ENCODE measurements at places on chromosomes 12 and 14.

- no peak for DNase-seq
These were observed 17.6 kb downstream of the MON2 start for GRCh38 chr12:62484233-62484632.

DNA sequence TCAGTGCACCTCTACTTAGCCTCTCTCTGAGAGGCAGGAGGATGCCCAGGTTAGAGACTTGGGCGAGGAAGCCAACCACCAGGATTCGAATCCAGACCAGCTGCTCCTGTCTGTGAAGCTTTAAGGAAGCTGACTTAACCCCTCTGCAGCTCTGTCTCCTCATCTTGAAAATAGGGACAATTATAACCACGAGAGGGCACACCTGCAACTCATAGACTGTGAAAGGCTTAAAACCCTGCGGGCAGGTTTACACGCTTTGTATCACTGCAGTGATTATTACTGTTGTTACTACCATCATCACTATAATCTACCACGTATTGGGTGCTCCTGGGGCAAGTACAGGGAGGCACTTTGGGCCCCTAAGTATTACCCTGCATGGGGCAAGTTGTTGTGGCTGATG lies 379.8 kb downstream of the VRK1 start:
- peak; percentile 62 for DNase-seq

GRCh38 chr12:75366629-75367028 lies 24.3 kb upstream of the GLIPR1L2 start:
- DNase-seq: no peak

DNA sequence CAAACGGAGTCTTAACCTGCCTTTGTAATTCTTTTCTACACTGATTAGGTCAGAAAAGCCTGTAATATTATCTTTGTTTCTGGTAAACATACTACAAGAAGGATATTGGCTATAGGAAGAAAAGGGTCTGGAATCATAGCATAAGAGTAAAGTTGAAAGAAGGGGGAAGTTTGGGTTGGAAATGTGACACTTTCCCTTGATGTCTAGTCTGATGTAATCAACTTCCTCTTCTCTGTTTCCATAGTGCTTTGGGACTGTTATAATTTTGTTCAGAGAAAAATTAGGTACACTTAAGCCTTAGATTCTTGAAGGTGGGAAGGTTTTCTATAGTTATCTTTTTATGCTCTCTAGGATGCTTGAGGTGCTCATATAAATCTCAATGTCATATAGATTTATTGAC lies 322.2 kb downstream of the AEBP2 start:
- no peak for DNase-seq

DNA sequence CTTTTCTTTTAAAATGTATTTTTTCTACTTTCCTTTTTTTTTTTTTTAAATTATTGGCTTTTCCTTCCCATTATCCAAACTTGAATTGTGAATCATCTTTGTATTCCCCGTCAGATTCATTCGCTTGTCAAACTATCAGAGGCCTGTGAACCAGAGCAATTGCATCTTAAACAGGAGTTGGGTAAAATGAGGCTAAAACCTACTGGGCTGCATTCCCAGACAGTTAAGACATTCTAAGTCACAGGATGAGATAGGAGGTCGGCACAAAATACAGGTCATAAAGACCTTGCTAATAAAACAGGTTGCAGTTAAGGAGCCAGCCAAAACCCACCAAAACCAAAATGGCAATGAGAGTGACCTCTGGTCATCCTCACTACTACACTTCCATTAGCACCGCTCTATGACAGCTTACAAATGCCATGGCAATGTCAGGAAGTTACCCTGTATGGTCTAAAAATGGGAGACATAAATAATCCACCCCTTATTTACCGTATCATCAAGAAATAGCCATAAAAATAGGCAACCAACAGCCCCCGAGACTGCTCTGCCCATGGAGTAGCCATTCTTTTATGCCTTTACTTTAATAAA lies 19.9 kb downstream of the FUT8 start:
- DNase-seq: no peak

DNA sequence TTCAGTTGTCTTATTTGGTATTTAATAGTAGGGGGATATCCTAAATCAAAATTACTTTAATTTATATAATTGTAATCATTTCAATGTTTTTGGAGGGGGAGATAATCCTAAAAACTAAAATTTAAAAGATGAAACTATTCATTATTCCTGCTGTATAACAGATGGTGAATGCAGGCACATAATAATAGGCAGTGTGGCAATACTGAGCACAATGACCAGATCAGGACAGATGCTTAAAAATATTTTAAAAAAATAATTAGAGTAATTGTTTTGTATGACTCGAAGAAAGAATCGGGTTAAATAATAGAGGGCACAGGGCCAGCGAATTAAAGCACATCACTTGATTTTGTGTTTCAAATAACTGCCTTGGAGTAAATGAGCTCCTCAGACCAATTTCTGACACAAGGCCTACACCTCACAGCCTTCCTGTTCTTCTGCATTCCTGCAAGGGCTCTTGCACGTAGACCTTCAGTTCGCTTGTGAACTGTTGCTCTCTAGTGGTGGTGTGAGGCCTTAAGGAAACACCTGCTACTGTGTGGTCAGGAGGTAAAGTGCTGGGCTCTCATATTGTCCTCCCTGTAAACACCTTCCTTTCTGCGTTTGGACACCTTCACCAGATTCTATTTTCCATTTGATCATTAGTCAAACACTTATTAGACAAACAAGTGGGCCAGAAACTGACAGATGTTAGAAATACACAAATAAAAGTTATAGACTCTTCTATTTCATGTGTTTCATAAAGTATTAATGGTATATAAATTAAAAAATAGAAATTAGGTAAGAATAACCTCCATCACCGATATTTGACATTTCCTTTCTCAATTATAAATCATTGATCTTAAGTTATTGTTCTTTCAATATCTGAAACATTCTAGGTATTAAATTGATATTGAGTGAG lies 29.3 kb upstream of the KLRF1 start:
- DNase-seq: peak; percentile 92

- no peak for DNase-seq
These were observed 47.8 kb upstream of the TBPL2 start for GRCh38 chr14:55488204-55488603.

GRCh38 chr12:49301760-49302159 lies 6.8 kb downstream of the PRPH start:
- DNase-seq: no peak

DNA sequence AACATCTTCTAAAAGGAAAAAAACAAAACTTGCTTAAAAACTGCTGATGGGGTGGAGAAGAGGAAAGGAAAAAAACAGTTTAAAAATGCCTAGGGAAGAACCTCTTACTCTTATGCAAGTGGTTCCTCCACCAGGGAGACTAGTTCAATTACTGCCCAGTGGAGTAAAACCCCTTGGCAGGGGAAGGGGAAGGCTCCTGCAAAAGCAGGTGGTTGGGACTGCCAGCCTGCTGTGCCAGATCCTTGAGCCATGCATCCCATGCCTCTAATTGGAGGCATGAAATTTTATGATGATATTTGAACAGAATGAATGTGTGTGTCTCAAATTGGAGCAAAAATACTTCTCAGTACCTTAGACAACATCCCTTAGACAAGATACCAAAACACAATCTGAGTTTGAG lies 118.8 kb downstream of the FSCB start:
- DNase-seq: no peak

DNA sequence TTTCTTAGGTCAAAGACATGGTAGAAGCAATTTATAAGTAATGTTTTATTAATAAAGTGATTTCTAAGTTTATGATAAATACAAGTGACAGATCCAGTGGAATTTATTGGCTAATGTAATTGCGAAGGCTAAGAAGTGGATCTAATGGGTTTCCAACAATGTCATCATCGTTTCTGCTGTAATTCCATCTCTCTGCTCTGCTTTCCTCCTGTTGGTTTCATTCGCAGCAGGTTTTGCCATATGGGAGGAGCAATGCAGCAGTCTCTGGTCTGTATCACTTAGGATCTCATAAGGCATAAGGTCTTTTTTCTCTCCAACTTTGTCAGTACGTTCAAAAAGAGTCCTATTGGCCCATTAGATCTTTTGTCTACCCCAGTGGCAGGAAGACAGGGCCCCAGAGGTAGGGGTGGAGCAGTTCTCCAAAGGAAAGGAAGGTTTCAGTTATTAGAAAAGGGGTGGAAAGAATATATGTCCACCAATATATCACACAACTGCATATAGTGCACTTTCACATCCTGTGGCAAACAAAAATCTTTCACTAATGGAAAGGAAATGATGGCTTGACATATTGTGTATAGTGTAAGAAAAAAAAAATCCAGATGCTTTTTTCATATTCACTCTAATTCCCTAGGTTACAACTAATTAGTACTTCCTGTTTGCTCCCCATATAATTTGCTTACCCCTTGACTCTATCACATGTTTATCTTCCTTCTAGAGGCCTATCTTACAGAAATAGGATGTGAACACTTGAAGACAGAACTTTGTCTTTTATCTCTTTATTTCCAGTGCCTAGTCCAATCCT lies 451.3 kb downstream of the ZFP36L1 start:
- no peak for DNase-seq

DNA sequence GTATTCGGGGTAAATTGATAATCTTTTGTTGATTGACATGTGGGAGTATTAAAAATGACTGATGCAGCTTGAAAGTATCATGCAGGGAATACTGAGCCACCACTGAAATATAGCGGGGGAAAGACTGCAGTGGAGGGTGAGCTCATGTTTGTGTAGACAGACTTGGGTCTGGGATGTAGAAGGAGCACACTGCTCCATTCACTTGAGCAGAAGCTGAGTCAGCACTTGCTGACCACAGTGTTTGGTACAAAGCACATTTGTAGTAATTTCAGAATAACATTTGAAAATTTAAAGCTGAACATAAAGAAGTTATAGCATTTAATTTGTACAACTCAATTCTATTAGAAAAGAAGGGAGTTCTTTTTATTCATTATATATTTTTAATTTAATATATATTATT lies 304.3 kb upstream of the PRICKLE1 start:
- DNase-seq: no peak

DNA sequence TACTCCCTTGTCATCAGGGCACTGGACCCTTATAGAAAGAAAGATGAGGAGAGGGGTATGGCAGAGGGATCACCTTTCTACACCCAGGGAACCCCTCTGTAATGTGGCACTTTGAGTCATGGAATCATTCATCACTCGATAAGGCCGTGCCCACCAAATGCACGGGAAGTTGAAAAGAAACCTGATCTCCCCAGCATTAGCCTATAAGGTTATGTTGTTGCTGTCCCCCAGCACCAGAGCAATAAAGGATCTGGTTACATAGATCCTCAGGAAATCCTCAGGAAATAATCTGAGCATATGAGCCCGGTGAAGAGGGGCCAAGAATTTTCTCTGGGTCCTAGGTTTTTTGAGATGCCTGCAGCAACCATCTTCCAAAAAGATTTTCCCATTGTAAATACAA lies 148.8 kb upstream of the CRY1 start:
- DNase-seq: no peak

- no peak for DNase-seq
These were observed 60.1 kb upstream of the DIO2 start for GRCh38 chr14:80271389-80271788.

DNA sequence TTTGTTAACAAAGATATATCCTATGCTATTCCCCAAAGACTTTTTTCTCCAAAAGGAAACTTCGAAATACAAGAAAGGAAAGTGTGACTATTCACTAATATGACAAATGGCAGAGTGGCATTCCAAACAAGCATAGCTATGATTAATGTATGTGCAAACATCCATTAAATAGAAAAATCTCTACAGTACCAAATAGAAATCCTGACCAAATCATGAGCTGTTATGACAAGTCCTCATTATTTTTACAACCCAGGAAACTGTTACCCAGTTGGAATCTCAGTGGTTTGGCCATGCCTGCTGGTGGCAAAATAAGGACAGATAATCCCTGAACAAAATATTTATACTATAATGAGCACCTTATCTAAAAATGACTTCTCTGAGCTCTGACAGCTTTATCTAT lies 202.1 kb downstream of the SEC23A start:
- DNase-seq: no peak

DNA sequence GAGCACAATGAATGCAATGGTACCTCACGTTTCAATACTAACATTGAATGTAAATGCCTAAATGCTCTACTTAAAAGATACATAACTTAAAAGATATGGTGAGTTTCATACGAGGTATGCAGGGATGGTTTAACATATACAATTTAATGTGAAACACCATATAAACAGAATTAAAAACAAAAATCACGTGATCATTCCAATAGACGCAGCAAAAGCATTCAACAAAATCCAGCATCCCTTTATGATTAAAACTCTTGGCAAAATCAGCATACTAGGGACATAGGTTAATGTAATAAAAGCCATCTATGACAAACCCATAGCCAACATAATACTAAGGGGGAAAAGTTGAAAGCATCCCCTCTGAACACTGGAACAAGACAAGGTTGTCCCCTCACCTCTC lies 845.7 kb downstream of the SLC16A7 start:
- no peak for DNase-seq
